ENCODE measurements at places on chromosomes 3 and 15.
A peak's percentile ranks its signal among the peaks of the same experiment; 100 is the strongest.

GRCh38 chr15:52056496-52056895 is 37.5 kb downstream of the MAPK6 start:
- DNase-seq = no peak

DNA sequence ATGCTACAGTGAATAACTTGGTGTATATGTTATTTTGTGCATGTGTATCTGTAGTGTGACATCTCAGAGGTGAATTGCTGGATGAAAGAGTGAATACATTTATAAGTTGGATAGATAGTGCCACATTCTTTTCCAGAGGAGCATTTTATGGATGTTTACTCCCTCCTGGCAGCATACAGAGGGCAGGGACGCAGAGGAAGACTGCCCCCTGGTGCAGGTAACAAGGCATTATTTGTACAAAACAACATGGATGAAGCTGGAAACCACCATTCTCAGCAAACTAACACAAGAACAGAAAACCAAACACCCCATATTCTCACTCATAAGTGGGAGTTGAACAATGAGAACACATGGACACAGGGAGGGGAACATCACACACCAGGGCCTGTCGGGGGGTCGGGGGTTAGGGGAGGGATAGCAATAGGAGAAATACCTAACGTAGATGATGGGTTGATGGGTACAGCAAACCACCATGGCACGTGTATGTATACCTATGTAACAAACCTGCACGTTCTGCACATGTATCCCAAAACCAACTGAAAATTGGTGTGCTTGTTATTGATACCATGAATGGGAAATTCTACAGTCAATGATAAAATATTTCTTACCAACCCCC is 57.9 kb upstream of the CTXND1 start:
- DNase-seq = peak; percentile 16

DNA sequence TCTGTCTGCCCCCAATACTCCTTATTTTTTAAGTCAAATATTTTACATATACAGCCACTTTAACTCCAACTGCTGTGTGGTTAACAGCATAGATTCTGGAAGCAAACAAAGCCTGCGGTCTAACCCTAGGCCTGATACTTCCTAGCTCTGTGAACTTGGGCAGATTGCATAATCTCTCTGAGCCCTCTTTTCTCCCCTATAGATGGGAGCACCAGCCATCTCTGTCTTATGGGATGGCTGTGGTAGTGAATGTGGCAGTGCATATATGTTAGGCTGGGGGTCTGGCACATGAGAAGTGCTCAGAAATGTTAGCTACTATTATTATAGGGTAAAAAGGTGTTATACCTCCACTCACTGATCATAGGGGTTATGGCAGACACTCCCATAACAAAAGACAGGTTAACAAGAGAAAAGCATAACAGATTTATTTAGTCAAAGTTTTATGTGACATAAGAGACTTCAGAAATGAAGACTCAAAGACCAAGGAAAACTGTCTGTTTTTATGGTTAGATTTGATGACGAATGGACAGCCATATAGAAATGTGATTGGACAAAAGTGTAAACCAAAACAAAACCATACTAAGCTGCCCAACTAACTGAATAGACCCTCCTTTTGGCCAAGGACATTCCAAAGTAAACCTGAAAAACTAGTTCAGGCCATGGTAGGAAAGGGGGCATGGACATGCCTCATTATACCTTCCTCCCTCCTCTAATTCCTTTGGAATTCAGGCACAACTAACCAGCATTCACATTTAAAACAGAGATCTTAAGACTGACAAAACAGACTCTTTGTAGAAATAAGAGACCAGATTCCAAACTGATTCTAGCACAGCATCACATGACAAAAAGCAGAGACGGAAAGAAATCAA is 53.9 kb upstream of the DAZL start:
- no peak for DNase-seq

GRCh38 chr3:41447701-41448100 is 248.4 kb downstream of the CTNNB1 start:
- DNase-seq = no peak

DNA sequence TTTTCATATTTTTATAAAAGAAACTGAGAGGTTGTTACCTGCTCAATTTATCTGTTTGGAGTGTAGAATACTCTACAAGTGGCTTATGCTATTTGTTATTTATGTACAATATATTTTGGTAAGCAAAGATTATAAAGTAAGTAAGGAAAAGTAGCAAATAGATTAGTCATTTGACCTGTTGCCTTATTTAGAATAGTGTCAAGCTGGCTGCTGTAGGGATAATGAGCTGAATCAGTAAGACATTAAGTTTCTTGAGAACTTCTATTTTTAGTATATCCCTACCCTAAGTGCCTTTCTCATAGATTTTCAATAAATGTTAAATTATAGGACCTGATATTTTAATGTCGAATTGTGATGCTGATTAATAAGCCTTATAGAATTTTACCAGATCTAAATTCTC is 37.2 kb downstream of the ECT2 start:
- no peak for DNase-seq

- DNase-seq = no peak
Observed at GRCh38 chr15:79769069-79769481, 127.7 kb downstream of the MTHFS start.

- no peak for DNase-seq
Observed at GRCh38 chr3:34106879-34107278, 308.4 kb downstream of the PDCD6IP start.

GRCh38 chr3:172524611-172525010 is 1.4 kb upstream of the TNFSF10 start:
- DNase-seq = no peak

DNA sequence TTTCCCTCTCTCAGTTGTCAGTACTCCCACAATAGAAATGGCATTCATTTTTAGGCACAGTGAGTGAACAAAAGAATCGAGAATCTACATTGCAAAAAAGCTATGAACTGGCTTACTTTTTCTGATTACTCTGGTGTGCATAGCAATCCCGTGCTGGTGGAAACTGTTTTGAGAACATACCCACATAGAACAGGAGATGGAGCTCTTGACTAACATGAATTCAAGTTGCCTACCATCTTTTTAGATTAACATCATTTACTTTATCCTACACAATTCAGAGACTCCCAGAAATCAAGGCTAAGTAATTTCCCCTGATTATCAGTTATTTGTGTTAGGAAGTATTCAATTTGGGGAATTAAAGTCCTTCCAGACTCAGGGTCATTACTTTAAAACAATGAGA is 326.6 kb downstream of the ARPP21 start:
- DNase-seq = peak; percentile 52

DNA sequence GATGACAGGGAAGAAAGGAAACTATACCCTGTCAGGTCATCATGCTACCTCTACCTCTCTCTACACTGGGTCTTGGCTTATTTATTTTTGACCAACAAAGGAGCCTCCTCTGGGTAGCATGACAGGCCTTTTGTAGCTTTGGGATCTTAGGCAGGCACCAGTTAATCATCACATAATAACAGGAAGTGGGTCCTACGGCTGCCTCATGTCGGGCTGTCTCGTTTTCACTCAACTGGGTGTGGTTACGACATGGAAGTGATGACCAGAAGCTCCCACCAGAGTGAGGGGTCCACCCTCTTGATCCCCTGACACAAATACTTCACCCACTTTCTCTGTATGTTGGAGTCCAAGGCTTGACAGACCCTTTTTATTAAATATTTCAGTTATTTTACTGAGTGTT is 105.3 kb downstream of the CD47 start:
- DNase-seq = no peak

DNA sequence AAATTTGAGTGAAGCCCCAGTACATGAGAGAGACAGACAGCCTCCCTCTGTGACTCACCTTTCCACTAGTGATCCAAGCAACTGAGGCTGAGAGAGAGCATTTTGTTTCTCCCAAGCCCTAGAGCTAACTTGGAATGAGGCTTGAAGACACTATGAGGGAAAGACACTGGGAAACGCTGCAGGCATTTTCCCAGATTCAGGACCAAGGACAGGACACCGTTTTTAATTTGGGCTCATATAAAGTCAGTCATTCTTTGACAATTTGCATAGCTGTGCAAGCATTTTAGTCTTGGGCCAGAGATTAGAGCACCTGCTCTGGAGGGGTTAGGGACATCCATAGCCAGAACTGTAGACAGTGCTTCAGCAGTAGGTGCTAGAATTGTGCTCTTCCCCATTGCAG is 249.0 kb downstream of the AGBL1 start:
- no peak for DNase-seq

- no peak for DNase-seq
Observed at GRCh38 chr3:32292085-32292796, 53.8 kb downstream of the CMTM8 start.

DNA sequence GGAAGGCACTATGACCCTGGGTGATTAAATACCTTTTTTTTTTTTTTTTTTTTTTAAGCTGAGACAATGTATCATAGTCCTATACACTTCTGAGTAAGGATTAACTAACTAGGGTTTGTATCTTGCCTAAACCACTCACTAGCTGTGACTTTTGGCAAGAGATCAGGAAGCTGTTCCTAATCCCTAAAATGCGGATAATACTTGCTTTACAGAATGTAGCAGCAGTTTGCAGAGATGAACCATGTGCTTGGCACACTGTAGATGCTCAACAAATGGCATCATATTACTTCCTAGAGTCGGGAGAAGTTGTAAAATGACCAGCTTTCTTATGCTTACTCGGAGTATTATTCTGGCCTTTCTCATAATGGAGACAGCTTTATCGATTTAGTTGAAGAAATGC is 25.6 kb upstream of the PYGO1 start:
- no peak for DNase-seq

GRCh38 chr15:64844576-64845145 is 2.9 kb downstream of the PLEKHO2 start:
- DNase-seq = no peak

- no peak for DNase-seq
Observed at GRCh38 chr15:80423215-80423614, 19.0 kb downstream of the ARNT2 start.

- no peak for DNase-seq
Observed at GRCh38 chr3:134186391-134186790, 64.3 kb downstream of the RYK start.

DNA sequence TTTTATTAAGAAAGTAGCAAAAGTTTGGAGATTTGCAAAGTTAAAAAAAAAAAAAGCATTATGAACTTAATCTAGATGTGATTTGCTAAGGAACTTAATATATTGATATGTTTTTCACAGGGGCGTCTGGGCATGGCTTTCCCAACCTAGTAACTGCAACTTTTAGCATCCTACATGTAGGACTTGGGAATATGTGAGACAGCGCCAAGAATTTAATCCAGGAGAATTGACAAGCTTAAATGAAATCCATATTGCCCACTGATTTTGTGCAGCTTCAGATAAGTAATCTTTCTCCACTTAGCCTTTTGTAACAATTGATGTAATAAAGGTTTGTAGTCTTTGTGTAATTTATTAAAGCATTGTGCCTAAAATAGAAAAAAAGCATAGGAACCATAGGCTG is 982 bp upstream of the GABPB1 start:
- DNase-seq = no peak

- no peak for DNase-seq
Observed at GRCh38 chr15:32706704-32707103, 11.1 kb upstream of the GREM1 start.

DNA sequence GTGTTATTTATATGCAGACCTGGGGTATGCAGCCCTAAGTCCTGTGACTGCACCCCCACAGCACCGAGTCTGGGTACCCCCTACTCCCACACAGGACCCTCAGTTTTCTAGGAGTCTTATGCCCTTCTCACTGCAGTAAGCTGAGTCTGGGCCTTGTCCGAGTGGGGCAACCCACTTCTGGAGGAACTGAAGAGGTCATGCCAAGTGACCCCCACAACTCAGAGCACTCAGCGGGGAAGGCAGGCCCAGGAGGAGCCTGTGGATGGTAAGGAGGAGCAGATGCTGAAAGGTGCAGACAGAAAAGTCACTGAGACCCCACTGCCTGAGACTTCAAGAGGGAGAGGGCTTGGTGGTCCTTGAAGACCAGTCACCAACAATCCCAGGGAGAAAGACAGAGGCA is 56.1 kb upstream of the FGD5 start:
- DNase-seq = no peak

- DNase-seq = no peak
Observed at GRCh38 chr3:139052802-139053600, 8.3 kb upstream of the PRR23C start.

- DNase-seq = no peak
Observed at GRCh38 chr15:56053046-56053400, 59.6 kb upstream of the NEDD4 start.

- peak; percentile 32 for DNase-seq
Observed at GRCh38 chr15:77418966-77419835, 703 bp downstream of the PEAK1 start.

GRCh38 chr3:40695848-40696247 is 171.1 kb downstream of the ZNF621 start:
- DNase-seq = no peak

GRCh38 chr3:139537795-139538621 is 1.5 kb downstream of the RBP1 start:
- no peak for DNase-seq

DNA sequence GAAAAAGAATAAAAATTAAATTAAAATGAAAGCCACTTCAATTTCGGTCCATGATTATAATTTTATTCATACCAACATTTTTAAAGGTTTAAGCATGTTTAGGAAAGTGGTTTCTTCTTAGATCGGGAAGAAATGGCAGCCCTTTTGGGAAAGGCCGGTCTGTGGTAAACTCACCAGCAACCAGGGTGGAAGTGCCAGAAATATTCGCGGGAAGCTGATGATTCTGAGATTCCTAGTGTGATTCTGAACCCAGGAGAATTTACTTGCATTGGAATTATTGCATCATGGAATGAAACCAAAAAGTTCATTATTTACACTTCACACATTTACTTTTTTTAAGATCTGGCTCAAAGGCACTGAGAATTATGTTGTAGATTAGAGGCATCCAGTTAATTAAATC is 97.2 kb upstream of the CCNL1 start:
- no peak for DNase-seq

DNA sequence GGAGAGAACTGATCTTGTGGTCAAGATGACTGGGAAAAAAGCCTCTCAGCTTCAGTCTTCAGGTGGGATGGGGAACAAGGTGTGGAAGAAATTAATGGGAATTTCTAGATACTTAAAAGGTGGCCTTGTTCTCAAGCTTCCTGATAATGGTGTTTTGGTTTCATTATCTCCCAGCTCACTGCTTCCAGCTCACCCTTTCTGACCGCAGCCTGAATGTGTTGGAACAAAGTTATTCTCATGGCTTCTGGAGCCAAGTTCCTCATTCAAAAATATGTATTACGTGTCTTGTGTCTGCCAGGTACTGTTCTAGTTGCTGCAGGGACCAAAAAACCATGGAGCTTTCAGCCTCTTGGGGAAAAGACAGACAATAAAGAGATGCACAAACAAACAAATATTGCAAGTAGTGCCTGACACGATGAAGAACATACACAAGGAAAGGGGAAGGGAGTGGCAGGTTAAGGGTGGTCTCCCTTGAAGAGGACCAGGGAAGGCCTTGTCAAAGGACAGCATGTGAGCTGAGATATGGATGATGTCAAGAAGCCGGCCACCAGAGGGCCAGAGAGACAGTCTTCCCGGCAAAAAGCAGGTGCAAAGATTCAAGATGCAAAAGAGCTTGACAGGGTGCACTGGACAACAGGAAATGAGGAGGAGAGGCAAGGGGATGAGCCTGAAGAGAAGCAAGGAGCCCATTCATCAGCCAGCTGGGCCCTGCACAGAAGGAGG is 35.5 kb downstream of the ARRDC4 start:
- no peak for DNase-seq

GRCh38 chr15:78630886-78631633 is 9.9 kb downstream of the CHRNB4 start:
- DNase-seq = no peak
